Suprapubic skin (tissue), 4 donors: ENCODE measurements at places on chromosomes 1 and 21. TPM values are rescaled to one million over a fixed set of nuclear protein-coding genes. Genes with fewer than 3 reads are reported as not detected.

GRCh38 chr1:228074954-228075730 is 7.4 kb upstream of the ARF1 start:
- no peaks in the 10 kb centered on the region for H3K27me3 ChIP-seq
- H3K4me1 ChIP-seq: no peaks in the 10 kb centered on the region
- H3K27ac ChIP-seq: no peak overlapping the region
- no peak for DNase-seq
- no peaks in the 10 kb centered on the region for H3K36me3 ChIP-seq
- no peak overlapping the region for H3K4me3 ChIP-seq

- no peaks in the 10 kb centered on the region for H3K27me3 ChIP-seq
- peak overlapping the region; percentile 72 for H3K27ac ChIP-seq
- no peak for DNase-seq
- no peaks in the 10 kb centered on the region for H3K36me3 ChIP-seq
- H3K4me3 ChIP-seq: no peak overlapping the region
Measured at GRCh38 chr1:151514366-151514765, 3.2 kb downstream of the CGN start.

DNA sequence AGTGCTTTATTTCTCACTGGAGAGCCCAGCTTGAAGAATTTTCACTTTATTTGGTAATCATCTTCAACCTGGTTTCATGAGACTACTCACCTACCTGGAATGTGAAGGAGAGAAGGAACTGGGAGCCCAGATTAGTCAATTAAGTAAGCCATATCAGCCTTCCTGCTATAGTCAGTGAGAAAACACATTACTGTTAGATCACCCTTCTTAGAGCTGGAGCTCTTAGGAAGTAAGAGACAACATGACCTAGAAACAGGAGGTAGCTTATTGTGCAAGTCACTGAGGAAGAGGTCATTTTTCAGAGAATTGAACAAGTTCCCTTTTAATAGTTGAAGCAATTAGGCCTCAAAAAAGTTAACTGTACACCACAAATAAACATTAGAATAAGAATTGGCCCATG is 49.2 kb upstream of the TEKT2 start:
- DNase-seq: no peak
- H3K36me3 ChIP-seq: peaks cover 53% of the 10 kb centered on the region

- H3K36me3 ChIP-seq: peaks cover 12% of the 10 kb centered on the region
- H3K27me3 ChIP-seq: no peaks in the 10 kb centered on the region
- H3K4me3 ChIP-seq: no peak overlapping the region
- H3K27ac ChIP-seq: no peak overlapping the region
Measured at GRCh38 chr1:99986656-99987225, 16.9 kb downstream of the SLC35A3 start.

GRCh38 chr1:101588677-101589076 is 351.9 kb downstream of the S1PR1 start:
- no peaks in the 10 kb centered on the region for H3K4me1 ChIP-seq
- no peak overlapping the region for H3K4me3 ChIP-seq
- no peak overlapping the region for H3K27ac ChIP-seq
- no peak for DNase-seq

GRCh38 chr1:2911421-2912178 is 109.7 kb upstream of the ACTRT2 start:
- peaks cover 68% of the 10 kb centered on the region for H3K27me3 ChIP-seq
- no peak overlapping the region for H3K4me3 ChIP-seq
- H3K27ac ChIP-seq: no peak overlapping the region
- H3K36me3 ChIP-seq: no peaks in the 10 kb centered on the region
- no peaks in the 10 kb centered on the region for H3K4me1 ChIP-seq
- no peak for DNase-seq

GRCh38 chr1:108880850-108881249 is 4.1 kb downstream of the GPSM2 start:
- H3K4me3 ChIP-seq: no peak overlapping the region
- H3K27me3 ChIP-seq: no peaks in the 10 kb centered on the region
- H3K4me1 ChIP-seq: peaks cover 27% of the 10 kb centered on the region
- no peak for DNase-seq
- H3K27ac ChIP-seq: peak overlapping the region; percentile 23

- H3K4me3 ChIP-seq: no peak overlapping the region
- no peak for DNase-seq
- peaks cover 25% of the 10 kb centered on the region for H3K4me1 ChIP-seq
- H3K36me3 ChIP-seq: no peaks in the 10 kb centered on the region
- H3K27ac ChIP-seq: no peak overlapping the region
Measured at GRCh38 chr1:59685666-59686065, 129.1 kb upstream of the HOOK1 start.

GRCh38 chr1:107181253-107181969 is 40.6 kb downstream of the NTNG1 start:
- no peaks in the 10 kb centered on the region for H3K27me3 ChIP-seq
- no peak overlapping the region for H3K4me3 ChIP-seq
- H3K4me1 ChIP-seq: no peaks in the 10 kb centered on the region
- no peaks in the 10 kb centered on the region for H3K36me3 ChIP-seq

GRCh38 chr1:226786550-226786949 is 47.5 kb upstream of the ITPKB start:
- no peak for DNase-seq
- no peaks in the 10 kb centered on the region for H3K27me3 ChIP-seq
- H3K27ac ChIP-seq: no peak overlapping the region
- no peak overlapping the region for H3K4me3 ChIP-seq
- H3K36me3 ChIP-seq: no peaks in the 10 kb centered on the region

TRIM67 gene
- 0.21 TPM for total RNA-seq

CD5L gene
- total RNA-seq: not detected

CLCA1 gene
- total RNA-seq: not detected

CSMD2 gene
- 0.18 TPM for total RNA-seq

C1orf216 gene
- 9.0 TPM for total RNA-seq

MYOM3 gene
- 1.5 TPM for total RNA-seq
